NCI-H2107 (cell line): ENCODE measurements at places on chromosomes 12 and 14.

DNA sequence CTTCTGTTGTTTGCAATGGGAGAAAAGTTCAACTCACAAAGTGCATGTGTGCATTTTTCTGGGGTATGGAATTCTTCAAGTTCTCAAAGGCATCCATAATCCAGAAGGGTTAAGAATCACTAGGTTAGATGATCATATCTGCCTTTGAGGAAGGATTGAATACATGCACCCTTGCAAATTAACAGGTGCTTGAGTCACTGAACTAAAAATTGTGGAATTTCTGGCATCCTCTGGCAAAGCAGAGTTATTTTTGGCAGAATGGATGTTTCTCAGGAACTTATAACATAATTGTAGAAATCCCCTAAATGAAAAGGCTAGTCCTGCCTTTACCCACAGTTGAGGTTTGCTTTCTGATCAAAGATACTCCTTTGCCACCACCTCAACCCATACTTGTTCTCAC, 136.5 kb upstream of the DYRK2 start:
- DNase-seq: no peak

- DNase-seq: no peak
These were observed 656.1 kb upstream of the NOVA1 start for GRCh38 chr14:27253966-27254365.

GRCh38 chr14:50045039-50045711, 71.2 kb downstream of the VCPKMT start:
- DNase-seq: no peak

GRCh38 chr14:64337888-64338615, 43.9 kb upstream of the ESR2 start:
- peak; percentile 75 for DNase-seq

DNA sequence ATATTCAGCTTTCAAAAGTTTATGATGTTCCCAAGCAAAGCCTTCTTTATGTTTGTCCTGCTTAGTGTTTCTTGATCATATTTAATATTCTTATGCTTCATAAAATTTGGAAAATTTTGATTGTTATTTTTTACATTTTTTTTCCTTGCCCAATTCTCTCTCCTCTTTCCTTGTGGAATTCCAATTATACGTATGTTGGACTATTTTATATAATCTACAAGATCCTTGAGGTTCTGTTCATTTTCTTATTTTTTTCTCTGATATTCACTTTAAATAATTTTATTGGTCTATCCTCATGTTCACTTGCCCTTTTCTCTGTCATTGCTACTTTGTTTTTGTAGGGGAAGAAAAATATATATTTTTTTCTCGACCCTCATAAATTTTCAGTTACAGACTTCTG, 167.7 kb downstream of the DYRK2 start:
- DNase-seq: no peak

DNA sequence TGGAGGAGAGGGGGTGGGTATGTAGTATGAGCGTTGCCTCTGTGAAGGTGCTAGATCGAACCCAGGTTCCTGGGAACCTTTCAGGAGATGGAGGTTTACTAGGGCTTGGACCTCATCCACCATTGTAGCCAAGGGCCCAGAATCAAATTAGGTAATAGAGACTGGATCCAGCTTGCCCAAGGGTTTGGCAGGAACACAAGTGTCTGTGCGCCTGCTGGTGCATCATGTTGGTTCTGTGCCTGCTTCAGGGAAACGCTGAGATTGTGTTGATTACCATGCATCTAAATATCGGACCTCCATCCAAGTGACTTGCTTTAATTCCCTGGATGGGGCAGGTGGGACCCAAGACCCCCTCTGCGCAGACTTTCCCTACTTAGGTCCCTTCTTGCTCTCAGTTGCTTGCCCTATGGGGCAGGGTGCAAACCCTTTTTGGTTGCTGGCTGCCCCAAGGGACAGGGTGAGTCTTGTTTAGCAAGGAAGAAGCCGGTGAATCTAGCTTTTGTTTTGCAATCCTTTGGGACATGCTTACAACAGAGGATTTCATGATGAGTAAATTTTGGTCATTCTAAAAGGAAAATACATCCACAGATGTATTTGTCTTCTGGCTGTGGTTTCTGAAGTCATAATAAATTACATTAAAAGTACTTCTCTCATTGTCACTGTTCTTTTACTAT, 189.8 kb upstream of the PRICKLE1 start:
- DNase-seq: no peak

DNA sequence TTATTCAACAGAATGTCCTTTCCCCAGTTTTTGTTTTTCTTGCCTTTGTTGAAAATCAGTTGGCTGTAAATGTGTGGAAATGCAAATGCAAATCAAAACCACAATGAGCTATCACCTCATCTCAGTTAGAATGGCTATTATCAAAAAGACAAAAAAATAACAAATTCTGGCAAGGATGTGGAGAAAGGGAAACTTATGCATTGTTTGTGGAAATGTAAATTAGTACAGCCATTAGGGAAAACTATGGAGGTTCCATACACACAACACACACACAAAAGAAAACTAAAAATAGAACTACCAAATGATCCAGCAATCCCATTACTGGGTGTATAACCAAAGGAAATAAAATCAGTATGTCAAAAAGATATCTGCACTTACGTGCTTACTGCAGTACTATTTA, 518.8 kb upstream of the ATXN7L3B start:
- DNase-seq: no peak

- DNase-seq: peak; percentile 10
These were observed 54.8 kb upstream of the PTHLH start for GRCh38 chr12:28027328-28027727.

DNA sequence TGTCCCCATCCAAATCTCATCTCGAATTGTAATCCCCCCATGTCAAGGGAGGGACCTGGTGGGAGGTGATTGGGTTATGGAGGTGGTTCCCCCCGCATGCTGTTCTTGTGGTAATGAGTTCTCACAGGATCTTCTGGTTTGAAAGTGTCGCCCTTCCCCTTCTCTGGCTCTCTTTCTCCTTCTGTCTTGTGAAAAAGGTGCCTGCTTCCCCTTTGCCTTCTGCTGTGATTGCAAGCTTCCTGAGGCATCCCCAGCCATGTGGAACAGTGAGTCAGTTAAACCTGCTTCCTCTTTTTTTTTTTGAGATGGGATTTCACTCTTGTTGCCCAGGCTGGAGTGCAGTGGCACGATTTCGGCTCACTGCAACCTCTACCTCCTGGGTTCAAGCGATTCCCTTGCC, 104.0 kb downstream of the CCDC91 start:
- DNase-seq: no peak

- no peak for DNase-seq
These were observed 209.4 kb downstream of the NAV3 start for GRCh38 chr12:78040111-78040510.

GRCh38 chr12:101325590-101325989, 45.7 kb downstream of the UTP20 start:
- no peak for DNase-seq

GRCh38 chr14:68973639-68974038, 5.5 kb downstream of the ACTN1 start:
- no peak for DNase-seq

DNA sequence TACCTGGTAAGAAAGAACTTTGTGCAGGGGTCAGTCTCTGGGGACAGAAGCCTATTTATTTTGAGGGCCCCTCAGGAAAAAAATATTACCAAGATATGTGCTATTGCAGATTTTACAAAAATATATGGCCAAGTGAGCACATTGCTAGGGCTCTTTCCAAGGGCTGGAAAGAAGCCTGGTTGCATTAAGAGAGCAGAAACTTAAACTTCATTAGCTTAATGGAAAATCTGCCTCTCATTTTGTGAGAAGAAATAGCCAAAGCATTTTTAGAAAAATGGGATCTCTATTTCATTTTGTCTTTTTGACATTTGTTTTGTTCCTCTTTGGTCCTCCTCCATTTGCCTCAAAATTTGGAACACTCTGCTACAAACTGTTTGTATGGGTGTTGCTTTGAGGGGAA, 283.5 kb downstream of the NELL2 start:
- no peak for DNase-seq

- peak; percentile 25 for DNase-seq
These were observed 72.4 kb downstream of the TTC9 start for GRCh38 chr14:70714055-70714550.

DNA sequence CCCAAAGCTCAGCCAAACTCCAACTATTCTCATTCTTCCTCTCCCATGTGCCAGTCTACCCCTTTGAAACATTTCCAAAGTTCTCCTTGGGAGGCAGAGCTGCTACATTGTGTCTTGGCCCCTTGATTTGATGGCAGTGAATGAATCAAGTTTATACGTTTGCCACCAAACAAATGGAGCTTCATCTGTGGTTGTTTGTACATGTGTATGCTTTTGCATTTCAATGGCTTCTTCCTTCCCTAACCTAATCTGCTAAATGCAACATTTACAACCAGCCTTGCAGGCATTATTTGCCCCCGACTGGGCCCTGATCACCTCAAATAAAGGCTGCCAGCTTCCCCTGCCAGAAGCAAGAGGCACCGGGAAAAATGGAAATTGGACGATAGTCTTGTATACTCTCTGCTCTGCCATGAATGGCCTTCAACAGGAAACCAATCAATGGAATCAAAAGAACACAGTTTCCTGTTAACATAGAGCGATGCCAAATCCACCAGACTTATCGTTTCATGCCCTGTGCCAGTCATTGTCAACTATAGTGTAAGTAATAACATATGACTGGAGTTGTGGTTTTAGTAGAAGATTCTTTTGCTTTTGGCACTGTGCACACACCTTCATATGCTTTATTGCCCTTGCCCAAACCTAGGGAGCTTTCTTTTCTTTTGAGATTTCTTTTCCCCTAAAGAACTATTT, 97.8 kb downstream of the TMEM30B start:
- no peak for DNase-seq

- no peak for DNase-seq
These were observed 39.1 kb upstream of the GZMB start for GRCh38 chr14:24673059-24673458.

GRCh38 chr14:41051801-41052200, 554.9 kb upstream of the LRFN5 start:
- no peak for DNase-seq

- DNase-seq: no peak
These were observed 204.8 kb downstream of the NUAK1 start for GRCh38 chr12:105933671-105934665.

GRCh38 chr12:46152456-46152855, 116.4 kb downstream of the SLC38A1 start:
- DNase-seq: no peak

GRCh38 chr12:106246891-106247673, 738 bp downstream of the CKAP4 start:
- no peak for DNase-seq

DNA sequence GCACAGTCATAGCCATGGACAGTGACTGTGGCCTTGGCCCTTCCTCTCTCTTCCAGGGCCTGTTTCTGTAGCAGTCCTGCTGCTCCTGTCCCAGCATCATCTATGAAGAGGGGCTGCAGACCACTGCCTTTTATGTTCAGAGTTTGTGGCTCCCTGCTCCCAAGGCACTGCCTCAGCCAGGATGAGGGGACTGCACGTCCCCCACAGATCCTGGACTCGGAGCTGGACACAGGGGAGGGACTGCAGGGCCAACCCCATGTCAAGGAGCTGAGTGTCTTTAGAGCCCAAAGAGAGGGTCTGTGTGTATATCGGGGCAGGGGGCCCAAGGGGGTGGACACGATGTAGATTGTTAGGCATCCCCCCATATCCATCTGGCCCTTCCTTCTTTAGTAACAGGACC, 60.6 kb upstream of the DIO3 start:
- DNase-seq: no peak

- DNase-seq: no peak
These were observed 231.5 kb upstream of the FOXN3 start for GRCh38 chr14:89648510-89648909.

GRCh38 chr12:92762773-92763172, 60.0 kb downstream of the PLEKHG7 start:
- no peak for DNase-seq

DNA sequence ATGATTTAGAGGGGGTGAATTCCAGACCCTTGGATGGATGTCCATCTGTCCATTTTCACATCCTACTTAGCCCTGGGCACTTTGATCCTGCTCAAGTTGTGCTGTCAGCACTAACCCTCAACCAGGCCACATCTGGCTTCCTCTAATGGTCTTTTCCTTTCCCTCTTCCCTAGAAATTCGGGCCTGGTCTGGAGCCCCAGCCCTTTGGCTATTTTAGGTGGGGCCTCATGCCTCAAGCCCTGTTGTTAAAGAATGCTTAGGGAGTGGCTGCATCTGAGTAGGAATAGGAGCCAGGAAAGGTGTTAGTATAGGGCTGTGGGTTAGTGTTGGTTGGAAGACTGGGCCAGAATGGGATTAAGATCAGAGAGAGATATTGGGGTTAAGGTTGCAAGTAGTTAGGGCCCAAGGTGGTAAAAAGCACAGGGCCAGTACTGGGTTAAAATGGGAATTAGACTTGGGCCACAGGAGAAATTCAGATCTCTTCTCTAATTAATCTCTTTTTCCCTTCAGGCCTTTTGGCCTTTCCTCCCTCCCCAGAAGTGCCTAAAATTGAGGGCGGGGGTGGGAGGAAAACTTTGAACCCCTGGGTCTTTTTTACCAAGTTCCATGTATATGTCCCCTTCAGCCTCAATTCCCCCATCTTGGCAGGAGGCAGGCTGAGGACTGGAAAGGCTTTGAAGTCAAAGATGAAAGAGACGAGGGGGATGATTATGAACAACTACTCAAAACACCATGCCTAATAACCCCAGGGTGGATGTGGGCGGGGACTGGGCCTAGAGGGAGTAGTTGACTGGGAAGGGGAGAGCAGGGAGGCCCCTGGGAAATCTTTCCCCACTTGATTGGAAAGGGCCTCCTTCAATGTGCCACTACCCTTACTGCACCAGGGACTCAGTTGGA, 4.0 kb upstream of the ZNF385A start:
- DNase-seq: no peak

DNA sequence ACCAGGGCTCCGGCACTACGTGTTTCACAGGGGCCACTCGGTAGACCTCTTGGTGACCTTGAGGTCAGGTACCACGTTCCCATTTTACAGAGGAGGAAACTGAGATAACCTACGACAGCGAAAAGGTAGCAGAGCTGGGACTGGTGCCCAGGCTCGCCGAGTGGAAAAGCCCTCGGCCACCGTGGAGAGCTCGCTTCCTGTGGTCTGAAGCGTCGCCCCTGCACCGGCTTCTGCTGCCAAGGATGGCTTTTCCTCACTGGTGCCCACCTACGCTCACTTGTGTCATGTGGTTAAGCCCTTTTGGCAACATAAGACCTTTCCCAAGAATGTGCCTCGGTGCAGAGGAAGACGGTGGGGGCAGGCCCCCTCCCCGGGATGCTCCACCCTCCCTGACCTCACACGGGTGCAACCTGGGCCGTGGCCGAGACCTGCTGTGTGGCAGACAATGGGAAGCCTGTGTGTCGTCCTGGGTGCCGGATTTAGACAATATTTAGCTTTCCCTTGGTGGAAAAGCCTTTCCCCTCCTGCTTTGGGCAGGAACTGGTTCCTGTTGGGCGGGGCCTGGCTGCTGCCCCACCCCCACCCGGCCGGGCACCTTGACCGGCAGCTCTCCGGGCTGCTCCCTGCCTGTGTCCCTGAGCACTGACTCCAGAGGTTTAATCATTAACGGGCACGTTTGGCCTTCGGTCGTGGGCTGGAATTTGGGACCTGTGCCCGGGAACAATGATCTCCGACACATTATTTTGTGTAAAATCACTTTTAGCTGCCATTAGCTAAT, 32.4 kb upstream of the PPP1R13B start:
- DNase-seq: no peak
